ENCODE measurements at places on chromosomes 3 and 15. TPM values are rescaled to one million over a fixed set of nuclear protein-coding genes. Genes with fewer than 3 reads are reported as not detected.

DNA sequence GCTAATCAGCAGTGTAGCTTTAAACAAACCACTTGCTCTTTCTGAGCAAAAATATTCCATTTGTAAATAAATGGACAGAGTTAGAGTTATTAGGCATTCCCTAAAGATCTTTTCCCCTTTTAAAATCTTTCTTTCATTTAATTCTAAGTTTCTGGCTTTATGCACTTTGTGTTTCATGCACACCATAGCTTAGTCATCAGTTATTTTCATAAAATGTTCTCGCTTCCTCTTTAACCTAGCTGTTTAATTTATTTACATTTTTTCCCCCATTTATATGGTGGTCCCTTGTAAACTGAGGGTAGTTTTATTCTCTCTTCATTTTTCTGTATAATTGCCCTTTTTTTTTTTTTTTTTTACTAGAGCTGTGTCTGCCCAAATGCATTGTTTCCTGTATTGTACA, 315.0 kb upstream of the LRRFIP2 start:
- DNase-seq = no peak

DNA sequence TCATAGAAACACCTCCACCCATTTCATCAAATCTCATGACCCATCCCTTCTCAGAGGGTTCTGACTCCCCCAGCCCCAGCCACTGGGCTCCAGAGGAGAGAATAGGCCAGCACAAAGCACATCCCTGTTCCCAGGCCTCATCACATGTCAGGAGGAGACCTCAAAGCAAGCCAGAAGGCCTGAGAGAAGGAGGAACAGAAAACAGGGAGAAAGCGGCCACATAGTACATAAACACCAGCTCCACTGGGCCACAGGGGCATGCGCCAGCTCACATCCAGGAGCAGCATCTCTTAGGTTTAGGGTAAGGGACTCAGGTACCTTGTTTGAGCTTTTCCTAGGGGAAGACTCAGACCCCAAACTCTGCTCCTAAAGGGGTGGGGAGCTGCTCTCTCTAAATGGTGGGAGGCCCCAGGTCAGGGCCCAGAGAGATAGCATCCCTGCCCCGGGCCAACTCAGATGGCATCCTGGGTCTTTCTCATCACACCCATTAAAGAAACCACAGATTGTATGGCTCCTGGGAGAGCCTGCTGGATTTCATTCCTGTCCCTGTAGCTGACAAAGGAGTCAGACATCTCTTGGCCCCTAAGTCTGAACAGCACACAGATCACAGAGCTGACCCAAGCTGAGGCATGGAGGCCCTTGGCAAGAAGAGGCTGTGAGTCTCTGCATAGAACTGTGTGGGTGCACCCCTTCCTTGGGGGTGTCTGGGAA, 2.5 kb downstream of the SHF start:
- no peak for DNase-seq

Gene SMAD3
- total RNA-seq = 90.8 TPM

Gene AP3B2
- total RNA-seq = 0.16 TPM

- DNase-seq = peak; percentile 74
Observed at GRCh38 chr3:45583021-45583851, 11.3 kb upstream of the LIMD1 start.

GRCh38 chr3:101884776-101885175, 35.5 kb downstream of the NFKBIZ start:
- DNase-seq = no peak

GRCh38 chr3:46576386-46576785, 10.3 kb upstream of the LRRC2 start:
- DNase-seq = no peak

DNA sequence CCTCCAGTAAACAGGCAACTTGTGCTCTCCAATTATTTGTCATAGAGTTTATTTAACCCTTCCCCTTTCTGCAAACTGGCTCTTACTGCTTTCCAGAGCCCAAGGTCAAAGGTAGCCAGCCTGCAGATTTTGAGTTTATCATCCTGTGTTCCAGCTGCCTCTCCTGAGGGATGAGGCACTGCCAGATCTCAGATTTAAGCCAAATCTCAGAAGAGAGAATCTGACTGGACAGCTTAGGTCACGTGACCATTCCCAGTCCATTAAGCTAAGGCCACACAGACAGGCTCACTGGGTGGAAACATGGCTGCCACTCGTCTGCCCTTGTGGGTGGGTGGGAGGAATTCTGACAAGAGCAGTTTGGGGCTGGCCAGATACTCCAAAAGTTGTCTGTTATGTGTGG, 8.6 kb upstream of the SIAH2 start:
- DNase-seq = no peak
